ENCODE measurements at places on chromosomes 3 and 15.

GRCh38 chr3:131174752-131175151 is 148.1 kb downstream of the NEK11 start:
- no peak for DNase-seq

DNA sequence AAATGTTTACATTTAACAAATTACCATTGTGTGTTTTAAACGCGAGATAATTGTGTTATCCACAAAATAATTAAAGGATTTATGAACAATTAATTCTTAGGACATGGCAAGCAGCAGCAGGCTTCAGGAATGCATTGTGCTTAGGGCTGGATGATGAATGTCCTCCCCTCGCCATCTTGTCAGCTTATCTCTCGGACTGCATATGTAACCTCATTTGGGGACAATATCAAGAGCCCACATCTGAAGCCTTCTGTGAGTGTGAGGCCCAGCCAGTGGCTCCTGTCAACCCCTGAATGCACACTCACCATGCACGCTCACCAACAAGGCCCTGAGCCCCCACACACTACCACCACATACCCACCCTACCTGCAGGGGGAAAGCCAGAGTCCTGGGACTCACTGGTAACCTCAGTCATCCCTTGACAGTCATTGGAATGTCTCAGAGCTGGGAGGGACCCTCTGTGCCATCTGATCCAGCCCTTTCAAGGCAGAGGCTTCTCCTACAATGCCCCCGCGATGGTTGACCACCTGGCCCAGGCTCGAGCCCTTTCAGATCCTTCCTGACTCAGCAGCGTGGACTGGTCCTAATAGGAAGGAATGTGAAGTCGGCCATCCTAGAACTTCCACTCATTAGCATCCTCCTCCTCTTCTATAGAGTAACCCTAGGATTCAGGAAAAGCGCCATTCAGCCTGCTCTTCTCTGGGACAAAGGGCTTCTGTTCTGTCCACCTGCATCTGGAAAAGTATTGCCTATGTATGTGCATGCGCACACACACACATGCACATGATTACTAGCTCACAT is 38.2 kb downstream of the MRPL46 start:
- DNase-seq, result no peak

- no peak for DNase-seq
These were observed 422.7 kb upstream of the CFAP20DC start for GRCh38 chr3:59472541-59472940.

GRCh38 chr3:44339181-44340057 is 853 bp downstream of the TCAIM start:
- DNase-seq, result no peak

DNA sequence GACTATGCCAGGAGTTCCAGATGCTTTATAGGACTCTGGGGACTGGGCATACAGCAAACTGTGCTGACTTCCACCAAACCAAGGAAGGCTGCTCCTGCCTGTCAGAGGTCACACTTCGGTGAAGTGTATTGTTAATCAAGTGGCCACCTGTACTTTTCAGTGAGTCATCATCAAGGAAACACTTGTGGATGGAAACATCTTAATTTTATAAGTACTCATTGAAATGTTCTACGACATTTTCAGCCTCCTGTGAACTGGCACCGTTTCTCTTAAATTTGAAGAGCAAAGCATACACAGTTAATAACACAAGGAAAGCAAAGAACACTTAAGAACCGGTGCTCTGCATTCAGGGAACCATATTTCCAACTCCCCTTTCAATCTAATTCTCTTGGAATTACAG is 801.7 kb upstream of the DPPA4 start:
- DNase-seq, result no peak

- no peak for DNase-seq
These were observed 96.7 kb upstream of the MITF start for GRCh38 chr3:69642606-69643005.

- no peak for DNase-seq
These were observed 35.3 kb downstream of the MOBP start for GRCh38 chr3:39502838-39503145.

DNA sequence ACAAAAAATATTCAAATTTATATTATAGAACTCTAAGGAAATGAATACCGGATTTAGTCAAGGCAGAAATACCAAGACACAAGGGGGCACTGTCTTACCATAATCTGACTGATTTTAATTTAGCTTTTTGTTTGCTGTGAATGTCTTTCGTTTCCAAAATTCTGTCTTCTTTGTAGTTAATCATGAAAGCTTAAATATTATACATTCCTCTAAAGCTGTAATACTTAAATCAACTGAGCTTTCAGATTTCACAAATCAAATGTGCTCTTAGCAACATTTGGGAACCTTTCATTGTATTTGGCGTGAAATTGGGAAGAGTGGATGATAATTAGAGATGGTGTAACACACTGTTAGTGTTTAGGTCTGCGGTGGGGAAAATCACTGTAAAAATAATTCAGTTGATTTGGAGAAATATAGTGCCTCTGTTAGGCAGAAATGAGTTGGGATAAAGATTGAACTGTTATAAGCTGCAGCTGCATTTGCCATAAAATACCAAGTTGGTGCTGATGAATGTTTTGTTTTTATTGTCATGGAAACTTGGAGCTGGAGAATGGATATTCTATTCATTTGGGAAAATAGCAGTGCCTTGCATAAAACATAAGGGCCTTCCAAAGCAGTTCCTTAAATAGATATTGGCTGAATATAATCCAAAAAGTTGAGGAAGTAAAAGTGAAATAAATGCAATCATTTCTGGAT is 228.2 kb downstream of the TCF12 start:
- DNase-seq, result peak; percentile 55

- no peak for DNase-seq
These were observed 24.1 kb downstream of the ARPP21 start for GRCh38 chr3:35663471-35663870.

DNA sequence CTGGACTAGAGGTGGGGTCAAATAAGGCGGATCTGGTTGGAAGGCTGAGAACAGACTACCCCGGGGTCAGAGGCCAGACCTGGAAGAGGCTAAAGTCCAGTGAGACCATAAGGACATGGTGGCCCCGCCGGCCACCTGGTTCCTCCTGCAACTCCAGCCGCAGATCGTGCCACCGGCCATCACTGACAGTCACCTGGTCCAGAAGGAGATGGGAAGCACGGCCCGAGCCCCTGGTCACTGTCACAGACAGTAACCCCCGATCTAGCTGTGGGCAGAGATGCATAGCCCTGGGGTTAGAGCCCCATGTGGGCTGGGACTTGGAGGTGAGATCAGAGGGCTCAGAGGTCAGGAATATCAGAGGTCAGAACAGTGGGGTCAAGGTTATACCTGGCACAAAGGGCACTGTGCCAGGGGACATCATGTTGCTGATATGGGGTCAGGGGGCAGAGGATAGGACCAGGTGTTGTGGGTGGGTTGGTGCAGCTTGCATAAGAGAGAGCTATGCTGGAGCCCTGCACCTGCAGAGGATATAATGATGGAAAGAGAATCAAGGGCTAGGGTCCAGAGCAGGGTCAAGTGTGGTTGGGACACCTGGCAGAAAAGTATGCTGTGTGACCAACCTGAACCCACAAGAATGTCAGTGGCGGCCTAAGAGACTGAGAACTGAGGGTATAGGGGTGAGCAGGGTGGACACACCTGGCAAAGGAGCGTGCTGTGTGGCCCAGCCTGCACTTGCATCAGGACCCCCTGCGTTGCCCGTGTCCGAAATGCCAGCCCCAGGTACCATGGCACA is 9.6 kb downstream of the CELSR3 start:
- DNase-seq, result no peak

DNA sequence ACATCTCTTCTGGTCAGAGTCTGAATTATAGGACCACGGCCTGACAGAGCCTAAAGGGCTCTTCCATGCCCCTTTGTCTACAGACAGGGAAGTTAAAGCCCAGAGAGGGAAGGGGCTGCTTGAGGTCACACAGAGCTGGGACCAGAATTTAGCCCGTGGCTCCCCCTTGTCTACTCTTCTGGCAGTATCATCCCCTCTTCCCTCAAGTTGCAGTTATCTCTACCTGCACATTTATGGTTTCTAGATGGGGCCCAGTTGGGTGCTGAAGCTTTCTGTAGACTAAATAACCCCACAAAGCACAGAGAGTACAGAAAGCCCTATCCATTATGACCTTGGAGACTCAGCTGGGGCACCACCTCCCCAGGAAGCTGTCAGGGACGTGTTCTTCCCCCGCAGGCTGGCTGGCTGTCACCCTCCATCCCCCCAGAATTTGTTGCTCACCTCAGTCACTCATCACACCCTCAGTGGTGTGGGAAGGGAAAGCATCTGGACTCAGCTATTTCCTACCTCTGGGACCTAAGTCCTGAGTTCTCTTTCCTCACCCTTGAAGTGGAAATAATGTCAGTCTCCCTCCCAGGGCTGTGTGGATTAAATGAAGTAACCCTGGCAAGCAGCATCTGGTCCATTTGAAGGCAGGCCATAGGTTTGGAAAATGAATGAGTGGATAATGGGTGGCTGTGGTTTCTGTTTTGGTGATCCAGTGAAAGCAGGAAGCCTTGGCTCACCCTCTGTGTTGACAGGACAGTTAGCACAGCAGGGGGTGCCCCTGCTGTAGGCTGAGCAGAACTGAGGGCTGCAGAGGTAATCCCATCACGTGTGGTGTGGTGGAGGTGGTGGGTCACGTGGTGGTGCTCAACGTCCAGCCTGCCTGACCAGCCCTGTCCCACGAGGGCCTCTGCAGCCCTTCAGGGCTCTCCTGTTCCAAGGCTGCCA is 16.3 kb downstream of the ACOX2 start:
- no peak for DNase-seq

GRCh38 chr15:101496198-101496986 is 6.9 kb upstream of the PCSK6 start:
- no peak for DNase-seq

- DNase-seq, result no peak
These were observed 138.4 kb downstream of the GHSR start for GRCh38 chr3:172309741-172310427.

DNA sequence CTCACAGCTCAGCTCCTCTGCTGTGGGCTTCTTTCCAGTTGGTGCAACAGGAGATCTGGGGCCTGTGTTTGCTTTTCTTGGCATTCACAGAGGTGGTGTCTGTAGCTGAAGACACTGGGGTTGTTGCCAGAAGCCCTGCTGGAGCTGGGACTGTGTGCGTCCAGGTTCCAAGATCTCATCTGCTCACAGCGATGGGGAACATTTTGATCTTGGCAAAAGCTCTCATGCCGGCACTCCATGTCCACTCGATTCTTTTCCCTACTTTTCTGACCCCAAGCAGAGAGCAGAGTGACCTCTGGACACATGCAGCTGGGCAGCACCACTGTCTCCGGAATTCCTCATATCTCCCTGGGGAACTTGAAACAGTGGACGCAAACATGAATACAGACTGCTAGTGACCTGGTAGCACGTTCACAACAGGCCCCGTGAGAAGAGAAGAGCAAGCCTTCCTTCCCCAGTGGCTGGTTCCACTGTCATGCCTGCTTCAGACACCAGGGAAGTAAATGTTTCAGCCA is 36.1 kb upstream of the MECOM start:
- DNase-seq, result no peak

DNA sequence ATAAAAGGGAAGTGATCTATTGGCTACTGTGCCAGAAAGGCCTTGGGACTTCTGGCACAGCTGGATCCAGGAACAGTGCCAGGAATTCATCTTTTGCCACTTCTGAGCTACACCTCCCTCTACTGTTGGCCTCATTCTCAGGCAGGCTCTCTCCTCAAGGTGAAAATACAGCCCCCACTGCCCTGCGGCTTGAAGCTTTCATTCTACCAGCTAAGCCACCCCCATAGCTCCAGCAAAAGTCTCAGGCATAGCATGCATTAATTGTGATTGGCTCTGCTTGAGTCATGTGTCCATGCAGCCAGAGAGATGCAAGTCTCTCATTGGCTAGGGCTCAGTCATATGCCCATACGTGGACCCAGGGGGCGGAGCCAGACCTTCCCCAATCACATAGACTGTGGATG is 142.4 kb downstream of the TPRA1 start:
- DNase-seq, result no peak

GRCh38 chr3:164852866-164853265 is 225.4 kb downstream of the SI start:
- DNase-seq, result no peak

- DNase-seq, result no peak
These were observed 702 bp downstream of the NDUFB4 start for GRCh38 chr3:120596853-120597223.

- DNase-seq, result no peak
These were observed 407.1 kb upstream of the CFAP20DC start for GRCh38 chr3:59456852-59457485.

DNA sequence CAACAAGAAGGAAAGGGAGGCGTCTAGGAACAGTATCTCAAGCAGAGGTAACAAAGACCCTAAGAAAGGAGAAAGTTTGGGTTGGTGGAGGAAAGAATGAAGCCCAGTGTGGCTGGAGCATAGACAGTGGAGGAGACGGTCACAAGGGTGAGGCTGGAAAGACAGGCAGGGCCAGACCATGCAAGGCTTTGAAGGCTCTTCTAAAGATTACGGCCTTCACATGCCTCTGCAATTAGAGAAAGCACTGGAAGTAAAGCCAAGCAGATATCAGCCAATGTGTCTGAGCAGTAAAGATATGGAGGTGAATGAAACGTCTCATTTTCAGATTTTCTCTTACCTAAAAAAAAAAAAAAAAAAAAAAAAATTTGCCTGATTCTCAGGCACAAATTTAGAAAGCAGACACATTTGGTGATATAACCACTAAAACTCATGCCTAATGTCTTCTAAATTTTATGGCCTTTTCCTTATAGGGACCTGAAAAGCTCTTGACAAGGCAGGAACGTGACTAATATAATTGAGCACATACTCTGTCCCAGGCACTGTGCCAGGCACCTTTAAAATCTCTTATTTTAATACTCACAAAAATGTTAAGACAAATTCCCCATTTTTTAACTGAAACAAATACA is 184.1 kb downstream of the MECOM start:
- DNase-seq, result no peak

- no peak for DNase-seq
These were observed 40.0 kb downstream of the ADAMTS9 start for GRCh38 chr3:64647825-64648224.

GRCh38 chr3:59919586-59919985 is 869.8 kb upstream of the CFAP20DC start:
- no peak for DNase-seq

- DNase-seq, result no peak
These were observed 282.5 kb upstream of the ICE2 start for GRCh38 chr15:60761505-60761845.

GRCh38 chr3:108137460-108137814 is 46.6 kb upstream of the CD47 start:
- DNase-seq, result no peak

All from NCI-H1930 (cell line).